Thymus (tissue), 14 donors: ENCODE measurements at places on chromosomes 3 and 15.

GRCh38 chr3:127834771-127835170 is 12.5 kb upstream of the MGLL start:
- no peak for DNase-seq

GRCh38 chr15:88542342-88542733 is 4.1 kb downstream of the DET1 start:
- DNase-seq, result no peak

DNA sequence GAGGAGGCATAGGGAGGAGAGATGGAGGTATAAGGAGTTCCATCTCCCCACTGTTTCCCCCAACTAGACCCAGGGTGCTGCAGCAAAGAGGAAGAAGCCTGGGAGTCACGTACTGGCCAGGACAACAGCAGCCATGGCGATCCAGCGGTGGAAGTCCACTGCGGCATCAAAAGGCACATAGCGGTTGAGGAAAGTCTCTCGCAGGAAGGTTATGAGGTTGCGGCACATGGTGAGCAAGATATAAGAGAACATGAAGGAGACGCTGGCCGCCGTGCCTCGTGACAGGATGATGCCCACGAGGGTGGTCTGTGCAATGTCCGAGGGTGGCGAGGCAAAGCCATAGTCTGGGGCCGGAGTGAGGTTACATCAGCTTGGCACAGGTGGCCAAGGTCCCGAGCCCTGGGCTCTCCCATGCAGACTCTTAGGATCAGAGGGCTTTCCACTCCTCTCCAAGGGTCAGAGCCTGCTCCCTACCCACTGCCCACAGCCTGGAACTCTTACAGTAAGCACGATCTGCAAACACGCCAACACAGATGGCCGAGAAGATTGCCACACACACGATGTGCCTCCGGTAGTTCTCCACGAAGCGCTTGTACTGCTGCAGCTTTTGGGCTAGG is 14.3 kb downstream of the DUOX2 start:
- DNase-seq, result no peak

DNA sequence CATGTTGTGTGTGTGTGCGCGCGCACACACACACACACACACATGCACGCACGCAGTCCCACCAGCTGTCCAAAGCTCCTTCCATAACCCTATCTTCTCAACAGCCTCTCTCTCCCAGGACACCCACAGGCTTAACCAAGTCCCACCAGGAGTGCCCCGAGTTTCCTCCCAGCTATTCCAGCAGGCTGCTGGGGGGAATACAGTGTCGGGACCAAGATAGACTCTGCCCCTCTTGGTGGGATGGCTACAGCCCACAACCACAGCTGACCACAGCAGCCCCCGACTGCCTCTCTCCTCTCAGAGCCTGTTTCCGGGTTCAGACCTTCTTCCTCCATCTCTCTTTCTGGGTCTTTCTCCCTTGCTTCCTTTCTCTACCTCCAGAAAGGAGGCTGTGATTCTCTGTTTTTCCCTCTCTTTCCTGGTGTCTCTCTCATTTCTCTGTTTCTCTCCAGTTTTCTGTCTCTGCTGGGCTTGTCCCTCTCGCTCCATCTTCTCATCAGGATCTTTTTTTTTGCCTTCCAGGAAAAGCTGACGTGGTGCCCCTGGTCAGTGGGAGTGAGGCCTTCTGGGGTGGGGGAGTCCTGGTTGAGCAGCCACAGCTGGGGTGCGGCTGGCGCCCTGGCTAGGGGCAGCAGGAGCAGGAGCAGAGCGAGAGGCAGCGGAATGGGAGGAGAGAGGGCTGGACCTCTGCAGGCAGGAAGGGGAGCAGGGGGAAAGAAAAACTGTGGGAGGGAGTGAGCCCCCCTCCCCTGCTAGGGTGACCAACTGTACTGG is 3.3 kb upstream of the ISLR start:
- no peak for DNase-seq

DNA sequence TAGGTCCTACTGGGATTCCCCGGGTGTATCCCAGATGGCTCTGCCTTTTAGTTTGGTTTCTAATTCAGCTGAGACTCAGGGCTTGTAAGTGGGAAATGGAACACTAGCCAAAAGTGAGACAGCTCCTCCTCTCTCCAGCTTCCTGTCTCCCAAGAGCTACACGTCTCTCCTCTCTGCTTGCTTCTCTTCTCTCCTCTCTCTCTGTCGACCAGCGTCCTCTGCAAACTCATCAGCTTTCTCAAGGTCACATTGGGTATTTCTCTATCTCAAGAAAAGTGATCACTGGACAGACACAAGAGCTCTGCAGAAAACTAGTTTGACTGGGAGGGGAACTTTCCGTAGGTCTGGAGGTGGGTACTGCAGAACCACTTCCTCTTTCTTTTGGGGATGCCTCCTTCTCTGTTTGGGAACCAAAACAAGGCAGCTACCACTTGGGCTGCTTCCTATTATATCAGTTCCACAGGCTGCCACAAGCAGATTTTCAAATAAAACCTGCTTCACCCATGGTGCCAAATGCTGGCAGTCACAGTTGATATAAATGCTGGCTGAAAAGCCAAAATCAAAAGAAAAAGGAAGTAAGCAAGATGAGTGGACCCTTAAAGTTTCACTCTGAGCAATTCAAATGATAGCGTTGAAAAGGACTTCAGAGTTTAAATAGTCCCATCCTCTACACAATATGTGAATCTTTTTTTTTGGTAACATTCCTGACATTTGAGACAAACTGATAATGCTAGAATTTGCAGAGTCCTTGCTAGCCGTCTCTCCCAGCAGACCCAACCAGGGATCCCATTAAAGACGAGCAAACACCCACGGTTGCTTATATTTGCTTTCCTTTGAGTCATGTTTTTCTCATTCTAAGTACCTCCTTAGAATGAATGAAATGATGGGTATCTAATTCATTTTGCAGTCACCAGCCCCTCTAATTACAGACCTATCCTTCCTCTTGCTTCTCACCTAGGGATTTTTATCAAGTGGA is 7.2 kb upstream of the DYNC1LI1 start:
- DNase-seq, result no peak

DNA sequence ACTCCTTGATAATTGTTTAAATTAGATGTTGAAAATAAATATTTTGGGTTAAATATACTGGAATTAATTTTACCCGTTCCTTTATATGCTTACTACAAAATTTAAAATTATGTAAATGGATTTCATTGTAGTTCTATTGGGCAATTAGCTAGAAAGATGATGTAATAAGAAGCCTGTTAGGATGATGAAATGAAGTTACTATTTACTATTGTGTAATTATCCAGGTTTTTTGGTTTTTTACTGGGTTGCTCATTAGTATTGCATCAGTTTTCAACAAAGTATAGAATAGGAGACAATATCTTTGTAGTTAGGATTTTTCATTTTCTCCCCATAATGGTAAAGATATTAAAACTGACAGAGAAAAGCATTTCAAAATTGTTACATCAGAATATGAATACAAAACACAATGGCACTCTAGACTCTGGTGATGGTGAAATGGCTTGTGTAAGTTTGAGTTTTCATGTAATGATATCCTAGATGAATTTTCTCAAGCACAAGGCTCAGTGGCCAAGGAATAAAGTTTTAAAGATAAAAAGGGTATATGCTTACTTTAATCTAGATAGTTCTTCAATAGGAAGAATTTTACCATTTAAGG is 222.0 kb downstream of the P3H2 start:
- DNase-seq, result no peak

DNA sequence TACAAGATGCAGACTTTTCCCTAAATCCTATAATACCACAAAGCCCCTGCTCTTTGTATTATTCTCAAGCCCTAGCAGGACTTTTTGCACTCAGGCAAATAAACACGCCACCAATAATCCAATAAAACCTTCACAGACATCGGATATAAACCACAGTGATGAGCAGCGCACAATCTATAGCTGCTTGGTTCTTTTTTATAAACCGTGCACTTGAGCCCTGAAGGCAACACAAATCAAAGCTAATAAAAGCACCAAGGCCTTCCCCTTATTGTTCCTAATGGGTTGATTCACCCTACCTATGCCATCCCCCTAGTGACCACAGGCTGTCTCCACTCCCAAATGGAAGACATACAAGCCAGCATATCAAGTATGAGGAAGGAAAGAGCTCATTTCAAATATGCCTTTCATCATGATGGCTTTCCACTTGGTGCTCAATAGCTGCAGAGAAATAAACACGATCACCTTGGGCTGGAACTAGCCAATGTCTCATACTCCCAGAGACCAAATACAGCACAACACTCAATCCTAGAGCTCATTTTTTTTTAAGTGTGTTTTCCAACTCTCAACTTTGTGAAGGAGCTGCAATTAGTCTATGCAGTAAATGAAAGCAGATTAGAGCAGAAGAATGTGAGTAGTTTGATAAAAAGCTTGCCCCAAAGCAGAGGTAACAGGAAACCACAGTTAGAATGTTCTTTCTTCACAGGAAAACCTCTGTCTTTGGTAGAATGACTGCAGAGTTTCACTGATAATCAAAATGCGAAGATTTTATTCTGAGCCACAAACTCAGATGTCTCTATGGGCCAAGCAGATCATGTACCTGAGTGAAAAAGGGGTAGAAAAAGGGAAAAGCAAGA is 573.9 kb downstream of the AGBL1 start:
- DNase-seq, result no peak

DNA sequence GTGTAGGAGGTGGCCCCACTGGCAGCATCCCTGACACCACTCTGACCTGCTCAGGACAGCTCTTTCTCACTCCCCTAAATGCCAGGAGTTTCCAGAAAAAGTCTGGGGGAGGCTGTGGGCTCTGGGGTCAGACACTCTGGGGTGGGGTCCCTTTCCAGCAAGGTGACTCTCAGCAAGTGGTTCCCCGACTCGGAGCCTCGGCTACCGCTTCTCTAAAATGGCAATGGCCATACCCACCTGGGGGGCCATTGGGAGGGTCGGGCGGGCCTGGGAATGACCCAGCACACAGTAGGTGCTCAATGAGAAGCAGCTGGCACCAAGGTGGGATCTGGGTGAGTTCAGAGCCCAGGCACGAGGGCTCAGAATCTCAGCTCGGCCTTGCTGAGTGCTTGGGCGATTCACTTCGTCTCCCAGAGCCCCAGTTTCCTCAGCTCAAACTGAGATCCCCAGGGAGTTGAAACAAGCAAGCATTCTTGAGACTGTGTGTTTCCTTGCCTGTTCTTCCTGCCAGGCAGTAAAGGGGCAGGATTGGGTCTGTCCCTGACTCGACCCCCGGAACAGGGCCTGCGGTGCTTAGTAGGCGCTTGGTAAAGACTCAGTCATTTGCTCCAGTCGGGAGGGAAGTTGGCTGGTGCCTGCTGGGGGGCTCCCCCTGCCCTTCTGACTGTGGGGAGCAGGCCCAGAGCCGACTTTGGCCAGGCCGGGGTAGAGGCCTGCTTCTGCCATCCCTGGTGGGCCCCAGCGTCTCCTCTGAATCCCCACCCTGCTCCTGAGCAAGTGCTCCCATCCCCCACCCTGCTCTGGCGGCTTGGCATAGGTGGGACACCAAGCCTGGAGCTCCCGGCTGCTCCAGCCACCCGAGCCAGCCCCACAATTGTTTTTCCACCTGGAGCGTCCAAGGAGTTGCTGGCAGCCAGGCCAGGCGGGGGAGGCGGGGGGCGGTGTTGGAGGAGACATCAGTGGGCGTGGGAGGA is 32.9 kb upstream of the FBLN2 start:
- DNase-seq, result no peak

GRCh38 chr3:171959532-171960089 is 79.8 kb upstream of the FNDC3B start:
- DNase-seq, result no peak

GRCh38 chr3:186932281-186933181 is 2.2 kb downstream of the ST6GAL1 start:
- DNase-seq, result no peak

- DNase-seq, result no peak
Measured at GRCh38 chr15:70704731-70705130, 58.6 kb downstream of the UACA start.

GRCh38 chr15:47066392-47066791 is 650.9 kb upstream of the SEMA6D start:
- no peak for DNase-seq

GRCh38 chr15:27426805-27427204 is 455.8 kb downstream of the GABRG3 start:
- no peak for DNase-seq

GRCh38 chr3:14570089-14570488 is 29.9 kb upstream of the GRIP2 start:
- DNase-seq, result no peak

DNA sequence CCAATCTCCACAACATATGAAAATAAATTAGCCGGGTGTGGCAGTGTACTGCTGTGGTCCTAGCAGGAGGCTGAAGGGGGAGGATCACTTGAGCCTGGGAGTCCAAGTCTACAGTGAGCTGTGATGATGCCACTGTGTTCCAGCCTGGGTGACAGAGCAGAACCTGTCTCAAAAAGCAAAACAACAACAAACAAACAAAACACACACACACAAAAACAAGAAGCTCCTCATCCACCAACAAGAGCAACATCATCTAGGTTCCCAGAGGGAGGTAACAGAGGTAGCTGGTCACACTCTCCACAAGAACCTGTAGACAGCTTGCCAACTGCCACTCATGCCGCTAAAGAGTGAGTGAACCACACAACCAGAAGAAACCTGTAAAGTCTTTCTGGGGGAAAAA is 34.8 kb downstream of the PTPN9 start:
- no peak for DNase-seq

DNA sequence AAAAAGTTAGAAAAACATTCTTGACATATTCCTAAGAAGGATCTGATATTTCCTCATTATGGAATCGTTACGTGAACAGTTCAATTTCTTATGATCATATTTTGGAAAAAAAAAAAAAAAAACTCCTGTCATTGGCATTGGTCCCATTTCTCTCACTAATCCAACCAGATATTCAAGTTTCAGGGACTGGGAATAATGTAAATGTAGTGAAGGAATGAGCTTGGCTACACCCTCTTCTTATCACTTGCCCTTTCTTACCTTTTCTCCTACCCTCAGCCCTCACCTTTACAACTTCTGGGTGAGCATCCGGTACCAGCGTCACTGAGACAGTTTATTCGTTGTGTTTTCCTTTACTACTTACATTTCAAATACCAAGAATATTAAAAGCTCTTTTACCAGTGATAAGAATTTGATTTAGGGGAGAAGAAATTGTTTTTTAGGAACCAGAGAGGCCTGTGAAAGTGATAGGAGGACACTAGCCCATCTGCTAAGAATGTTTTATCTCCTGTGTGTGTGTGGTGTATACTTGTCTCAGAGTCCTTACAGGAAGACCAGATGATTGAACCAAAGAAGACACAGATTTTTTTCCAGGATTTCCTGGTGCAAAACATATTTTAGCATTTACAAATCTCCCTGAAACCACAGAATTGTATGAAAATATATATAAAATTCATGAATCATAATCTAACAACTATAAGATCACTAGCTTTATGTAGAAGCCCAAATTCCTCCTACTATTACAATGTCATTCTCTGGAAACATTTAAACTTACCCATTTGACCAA is 946.7 kb downstream of the ZPLD1 start:
- no peak for DNase-seq

DNA sequence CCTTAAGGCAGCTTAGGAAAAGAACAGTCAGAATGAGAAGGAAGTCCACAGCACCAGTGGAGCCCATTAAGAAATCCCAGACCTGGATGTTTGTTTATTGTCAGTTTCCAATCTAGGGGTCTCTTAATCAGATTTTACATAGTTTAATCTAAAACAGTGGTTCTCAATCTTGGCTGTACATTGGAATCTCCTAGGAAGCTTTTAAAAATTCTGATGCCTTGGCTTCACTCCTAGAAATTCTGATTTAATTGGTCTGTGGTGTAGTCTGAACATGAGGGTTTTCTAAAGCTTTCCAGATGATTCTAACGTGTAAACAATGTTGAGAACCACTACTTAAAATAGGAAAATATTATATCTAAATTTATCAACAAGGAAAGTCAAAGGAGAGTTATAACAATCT is 56.6 kb upstream of the SPRED1 start:
- no peak for DNase-seq

GRCh38 chr3:122103821-122104514 is 48.8 kb downstream of the CD86 start:
- DNase-seq, result no peak
